AG04449 (cell line): ENCODE measurements at places on chromosomes 11 and 22.

DNA sequence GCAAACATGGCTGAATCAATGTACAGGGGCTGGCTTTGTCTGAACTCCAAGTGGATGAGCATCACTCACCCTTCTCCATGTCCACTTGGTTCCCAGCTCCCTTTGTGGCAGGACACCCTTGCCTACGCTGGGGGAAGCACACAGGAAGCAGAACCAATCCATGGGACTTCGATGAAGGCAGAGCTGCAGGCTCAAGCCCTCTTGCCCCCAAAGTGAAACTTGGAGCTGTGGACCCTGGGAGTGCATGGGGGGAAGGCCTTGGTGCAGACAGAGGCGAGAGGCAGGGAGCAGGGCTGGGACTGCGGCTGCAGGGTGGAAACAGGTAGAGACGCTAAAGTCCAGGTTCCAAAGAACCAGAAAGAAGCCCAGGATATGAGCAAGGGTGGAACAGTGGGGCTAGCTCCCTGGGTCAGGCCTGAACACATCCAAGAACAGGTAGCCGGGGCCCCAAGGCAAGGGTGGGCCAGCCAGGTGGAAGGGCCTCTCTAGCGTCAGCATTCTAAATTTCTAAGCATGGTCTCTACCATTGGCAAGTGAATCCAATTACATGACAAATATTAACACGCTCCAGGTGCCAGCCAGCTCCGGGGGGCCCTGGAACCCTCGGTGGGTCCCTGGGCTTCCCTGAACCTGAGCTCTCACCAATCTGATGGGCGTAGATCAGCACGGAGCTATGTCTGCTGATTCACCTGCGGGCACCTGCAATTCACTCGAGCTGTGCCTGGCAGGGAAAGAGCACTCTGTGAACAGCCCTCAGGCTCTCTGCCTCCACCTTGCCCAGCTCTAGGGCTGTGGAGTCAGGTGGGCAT lies 532.8 kb downstream of the BRD1 start:
- no peak for DNase-seq

DNA sequence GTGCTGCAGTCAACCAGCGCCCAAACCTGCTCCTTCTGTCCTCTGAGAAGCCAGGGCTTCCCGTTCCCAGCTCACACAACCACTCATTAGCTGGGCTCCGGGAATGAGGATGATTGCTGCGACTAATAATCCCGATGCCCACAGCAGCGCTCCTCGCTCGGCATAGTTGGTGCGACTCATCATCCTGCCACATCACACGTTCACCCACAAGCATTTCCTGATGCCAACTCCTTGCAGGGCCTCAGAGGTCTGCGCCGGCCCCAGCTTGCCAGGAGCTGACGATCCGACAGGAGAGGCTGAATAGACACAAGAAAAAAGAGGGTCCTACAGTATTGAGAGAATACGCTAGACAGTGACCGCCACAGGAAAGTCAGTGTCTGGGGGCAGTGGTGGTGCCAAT lies 10.6 kb upstream of the CSNK1E start:
- peak; percentile 61 for DNase-seq

- DNase-seq: no peak
These were observed 15.3 kb upstream of the IL17REL start for GRCh38 chr22:50027639-50028537.

GRCh38 chr22:46106279-46107022 lies 43.9 kb upstream of the PPARA start:
- DNase-seq: no peak
